ENCODE measurements at places on chromosomes 4 and X. TPM values are rescaled to one million over a fixed set of nuclear protein-coding genes. Genes with fewer than 3 reads are reported as not detected.
A peak's percentile ranks its signal among the peaks of the same experiment; 100 is the strongest.

GRCh38 chr4:75251547-75251946 lies 262.7 kb downstream of the RCHY1 start:
- DNase-seq: no peak

- no peak for DNase-seq
These were observed 12.2 kb downstream of the WDR1 start for GRCh38 chr4:10104211-10104990.

Gene NXF2B
- polyA plus RNA-seq: 0.53 TPM

Gene ZBTB33
- 24.7 TPM for polyA plus RNA-seq

GRCh38 chr4:145890689-145891088 lies 47.9 kb downstream of the ZNF827 start:
- DNase-seq: no peak

GRCh38 chr4:144463236-144463635 lies 182.7 kb upstream of the HHIP start:
- DNase-seq: no peak

Gene FAM47E
- 5.9 TPM for polyA plus RNA-seq

Gene HS3ST1
- polyA plus RNA-seq: 0.40 TPM

Gene OCIAD2
- polyA plus RNA-seq: 195 TPM

DNA sequence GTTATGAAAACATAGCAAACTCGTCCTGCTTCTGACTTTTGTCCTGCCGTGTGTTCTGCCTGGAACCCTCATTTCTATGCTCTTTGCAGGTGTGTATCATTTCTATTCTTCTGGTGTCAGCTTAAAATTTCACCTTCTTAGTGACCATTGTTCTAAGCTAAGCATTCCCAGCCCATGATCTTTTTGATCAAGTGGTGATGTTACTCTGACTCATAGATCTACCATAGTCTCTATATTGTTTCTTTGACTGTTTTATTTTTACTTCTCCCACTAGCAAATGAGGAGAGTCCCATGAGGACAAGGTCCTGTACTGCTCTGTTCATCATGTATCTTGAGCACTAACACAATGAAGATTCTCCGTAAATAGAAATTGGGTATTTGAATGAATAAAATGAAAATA lies 14.1 kb upstream of the CXCL6 start:
- DNase-seq: no peak

DNA sequence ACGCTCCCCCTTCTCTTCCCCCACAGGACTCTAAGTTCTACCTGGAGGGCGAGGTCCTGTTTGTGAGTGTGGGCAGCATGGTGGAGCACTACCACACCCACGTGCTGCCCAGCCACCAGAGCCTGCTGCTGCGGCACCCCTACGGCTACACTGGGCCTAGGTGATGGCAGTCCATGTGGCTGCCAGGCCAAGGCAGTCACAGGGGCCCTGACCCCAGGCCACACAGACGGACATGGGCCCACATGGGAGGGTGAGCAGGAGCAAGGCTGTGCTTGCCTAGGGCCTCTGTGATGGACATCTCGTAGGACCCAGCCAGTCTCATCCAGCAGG lies 10.0 kb upstream of the ADD1 start:
- no peak for DNase-seq

DNA sequence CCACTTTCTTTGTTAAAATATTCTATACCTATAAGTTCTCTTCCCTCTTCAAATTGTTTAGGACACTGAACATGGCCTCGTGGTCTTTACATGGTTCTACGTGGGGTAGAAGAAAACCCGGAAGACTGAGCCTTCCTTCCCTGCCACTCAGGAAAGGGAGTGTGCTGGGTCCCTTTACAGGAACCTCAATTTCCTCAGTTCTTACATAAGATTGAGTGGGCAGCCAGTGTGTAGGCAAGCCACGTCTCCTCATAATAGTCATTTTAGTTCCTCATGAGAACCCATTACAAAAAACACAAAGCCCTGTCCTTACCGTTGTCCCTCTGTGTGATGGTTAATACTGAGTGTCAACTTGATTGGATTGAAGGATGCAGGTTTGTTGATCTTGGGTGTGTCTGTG lies 28.7 kb upstream of the SMIM10L2A start:
- DNase-seq: no peak

- DNase-seq: no peak
These were observed 17.5 kb downstream of the ANKRD50 start for GRCh38 chr4:124694946-124695598.

Gene SSX4B
- polyA plus RNA-seq: not detected

DNA sequence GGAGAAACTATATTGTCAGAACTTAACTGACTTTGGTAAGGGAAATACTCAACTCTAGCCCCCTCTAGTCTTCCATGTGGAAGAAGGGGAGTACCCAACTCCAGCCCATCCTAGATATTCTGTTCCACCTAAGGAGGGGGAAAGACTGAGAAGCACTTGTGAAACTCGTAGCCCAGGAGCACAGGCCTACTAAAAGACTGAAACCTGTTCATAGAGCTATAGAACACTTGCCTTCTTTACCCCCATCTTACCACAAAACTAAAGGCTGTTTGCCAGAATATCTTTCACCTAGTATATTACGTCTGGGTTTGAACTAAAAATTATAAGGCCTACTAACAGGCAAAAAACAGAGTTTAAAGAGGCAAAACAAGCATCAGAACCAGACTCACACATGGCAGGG lies 15.5 kb downstream of the CLDN22 start:
- DNase-seq: no peak

GRCh38 chr4:130419211-130419975 lies 1323.4 kb downstream of the C4orf33 start:
- DNase-seq: no peak

Gene PLAC1
- polyA plus RNA-seq: 4.3 TPM

GRCh38 chrX:1582686-1583437 lies 8.5 kb upstream of the AKAP17A start:
- DNase-seq: no peak

Gene PRAF2
- 43.4 TPM for polyA plus RNA-seq

Gene VSIG4
- 30.0 TPM for polyA plus RNA-seq

DNA sequence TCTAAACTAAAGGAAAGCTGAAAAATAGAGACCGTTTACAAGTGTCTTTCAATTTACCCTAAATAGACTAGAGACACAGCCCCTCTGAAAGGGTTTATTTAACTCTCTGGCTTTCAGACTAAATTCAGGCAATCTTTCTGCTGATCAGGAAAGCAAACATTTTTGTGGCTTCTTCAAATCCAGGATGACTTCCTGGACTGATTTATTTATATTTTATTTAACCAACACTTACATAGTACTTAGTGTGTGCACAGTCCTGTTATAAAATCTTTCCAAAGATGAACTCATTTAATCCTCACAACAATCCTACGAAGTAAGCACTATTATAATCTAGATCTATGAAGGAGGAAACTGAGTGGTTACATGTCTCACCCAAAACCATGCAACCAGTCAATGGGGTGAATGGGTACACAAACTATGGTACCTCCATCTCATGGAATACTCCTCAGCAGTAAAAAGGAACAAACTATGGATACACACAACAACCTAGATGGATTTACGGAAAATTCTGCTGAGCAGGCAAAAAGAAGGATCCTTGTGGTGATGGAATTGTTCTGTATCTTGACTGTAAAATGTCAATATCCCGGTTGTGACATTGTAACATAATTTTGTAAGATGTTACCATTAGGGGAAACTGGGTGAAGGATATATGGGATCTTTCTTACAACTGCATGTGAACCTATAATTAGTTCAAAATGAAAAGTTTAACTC lies 64.1 kb upstream of the MAMLD1 start:
- no peak for DNase-seq

DNA sequence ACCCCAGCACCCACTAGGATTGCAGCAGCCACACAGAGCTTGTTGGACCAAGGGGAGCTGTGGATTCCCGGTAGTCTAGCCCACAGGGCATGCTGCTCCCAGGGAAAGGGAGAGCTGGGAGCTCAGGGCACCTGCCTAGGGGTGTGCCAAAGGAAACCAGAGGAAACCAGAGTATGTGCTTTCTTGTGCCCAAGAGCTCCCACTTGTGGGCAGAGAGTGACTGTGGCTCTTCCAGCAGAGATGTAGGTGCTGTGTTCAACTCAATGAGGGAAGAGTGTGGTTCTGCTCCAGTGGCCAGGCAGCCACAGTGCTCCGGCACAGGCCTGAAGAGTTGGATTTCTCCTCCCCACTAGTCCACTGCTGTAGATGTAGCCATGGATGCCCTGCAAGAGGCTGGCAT lies 1050.0 kb upstream of the INTU start:
- DNase-seq: no peak

GRCh38 chr4:100533741-100534140 lies 15.9 kb upstream of the EMCN start:
- DNase-seq: no peak

DNA sequence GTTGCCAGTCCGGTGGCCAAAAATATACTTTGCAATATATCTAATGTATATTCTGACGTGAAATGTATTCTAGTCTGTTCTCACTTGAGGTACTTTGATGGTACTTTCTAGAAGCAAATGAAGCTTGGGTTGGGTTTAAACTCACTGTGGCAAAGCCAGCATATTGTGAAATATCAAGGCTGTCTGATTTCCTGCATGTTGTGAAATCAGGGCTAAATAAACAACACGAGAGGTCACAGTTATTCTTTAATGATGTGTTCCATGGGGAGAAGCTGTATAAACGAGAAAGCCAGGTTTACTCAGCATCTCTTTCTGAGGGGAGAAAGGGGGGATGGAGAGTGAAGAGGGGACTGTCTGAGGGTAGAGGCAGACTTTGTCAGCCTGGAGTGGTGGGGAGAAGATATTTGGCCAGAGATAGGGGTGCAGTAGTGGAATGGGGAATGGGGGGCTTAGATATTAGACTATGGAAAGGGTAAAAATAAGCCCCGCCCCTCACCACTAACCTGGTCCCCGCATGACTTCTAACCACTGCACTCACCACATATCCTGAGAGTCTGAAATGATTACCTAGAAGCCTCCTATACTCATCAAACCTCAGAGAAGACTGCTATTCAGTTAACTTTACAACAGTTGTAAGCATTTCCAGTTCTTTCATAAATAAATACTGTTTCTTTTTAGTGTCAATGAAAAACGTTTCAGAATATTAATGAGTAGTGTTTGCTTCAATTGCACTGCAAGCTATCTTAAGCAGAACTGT lies 5.9 kb upstream of the SCARB2 start:
- DNase-seq: no peak

Gene PFKFB1
- 0.52 TPM for polyA plus RNA-seq

Gene ARHGEF6
- 11.9 TPM for polyA plus RNA-seq

GRCh38 chr4:142817442-142817841 lies 28.7 kb downstream of the INPP4B start:
- DNase-seq: no peak

GRCh38 chr4:48015216-48015615 lies 1.3 kb downstream of the CNGA1 start:
- DNase-seq: no peak

Gene TMPRSS11A
- polyA plus RNA-seq: not detected

- no peak for DNase-seq
These were observed 898.3 kb upstream of the INTU start for GRCh38 chr4:126734465-126734864.

Gene NOA1
- polyA plus RNA-seq: 20.1 TPM

Gene AKAP14
- polyA plus RNA-seq: 0.42 TPM

- DNase-seq: no peak
These were observed 276.6 kb upstream of the FAT1 start for GRCh38 chr4:187000281-187000680.

DNA sequence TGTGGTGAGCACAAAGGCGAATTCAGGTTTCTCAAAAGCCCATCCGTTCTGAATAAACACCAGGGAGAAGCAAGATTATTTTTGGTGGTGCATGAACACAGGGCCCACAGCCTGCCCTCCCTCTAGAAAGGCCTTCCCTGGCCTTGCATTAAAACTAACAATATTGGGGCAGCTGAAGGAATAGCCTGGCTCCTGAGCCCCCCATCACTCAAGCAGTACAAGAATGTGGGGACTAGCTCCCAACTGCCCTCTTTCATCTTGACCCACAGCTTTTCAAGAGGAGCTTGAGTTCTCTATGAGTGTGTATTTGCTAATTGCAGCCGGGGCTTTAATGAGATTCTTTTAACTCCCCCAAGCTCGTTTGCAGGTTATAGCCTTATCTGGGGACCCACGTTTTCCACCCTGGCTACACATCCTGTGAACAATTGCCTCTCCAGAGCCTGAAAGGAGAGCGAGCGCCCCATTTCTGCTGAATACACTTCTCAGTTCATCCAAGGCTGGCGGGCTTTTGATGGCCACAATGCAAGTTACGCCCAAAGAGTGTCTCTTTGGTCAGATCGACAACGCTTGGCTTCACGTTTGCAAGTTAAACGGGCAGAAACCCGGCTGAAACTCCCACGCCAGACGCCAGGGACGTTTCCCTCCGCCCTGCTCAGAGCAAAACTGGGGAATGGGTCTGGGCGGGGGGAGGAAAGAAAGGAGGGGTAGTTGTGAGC lies 4.7 kb upstream of the GSX2 start:
- DNase-seq: no peak

DNA sequence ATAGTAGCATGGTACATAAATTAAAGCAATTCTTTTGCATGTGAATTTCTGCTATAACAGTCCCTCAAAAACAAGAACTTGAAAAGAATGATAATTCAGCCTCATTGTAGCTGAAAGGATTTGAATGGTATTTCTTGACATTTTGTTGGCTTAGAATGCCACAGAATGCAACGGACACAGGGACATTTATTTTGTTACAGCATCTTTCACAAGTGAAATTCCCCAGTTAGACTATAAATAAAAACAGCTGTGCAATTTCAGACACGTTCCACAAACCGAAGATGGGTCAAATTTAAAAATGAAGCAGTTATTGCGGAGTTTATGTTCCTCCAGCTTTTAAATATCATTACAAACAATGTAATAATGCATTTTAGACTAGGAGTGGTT lies 82.8 kb upstream of the AMELX start:
- no peak for DNase-seq

GRCh38 chr4:116755051-116755450 lies 330.3 kb downstream of the TRAM1L1 start:
- DNase-seq: no peak

DNA sequence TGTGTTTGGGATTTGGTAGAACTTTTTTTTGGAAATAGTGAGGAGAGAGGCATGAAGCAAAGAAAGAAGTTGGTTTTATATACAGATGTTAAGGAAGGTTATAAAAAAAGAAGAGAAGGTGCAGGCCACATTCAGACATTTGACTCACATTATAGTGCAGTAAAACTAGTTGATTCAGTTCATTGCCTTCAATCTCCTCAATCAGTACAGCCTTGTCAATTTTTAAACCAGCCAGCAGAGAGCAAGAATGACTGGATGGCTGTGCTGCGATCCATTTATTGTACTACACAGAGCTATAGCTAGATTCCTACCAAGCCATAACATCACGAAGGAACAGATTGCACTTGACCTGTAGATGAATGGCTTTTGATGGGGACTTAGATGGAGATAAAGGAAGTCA lies 79.7 kb upstream of the LSM6 start:
- DNase-seq: peak; percentile 14

Measured in left renal pelvis (tissue), 4 donors.